ENCODE measurements at places on chromosomes 7 and 10.

- DNase-seq: no peak
Observed at GRCh38 chr7:91230503-91230902, 33.7 kb upstream of the FZD1 start.

DNA sequence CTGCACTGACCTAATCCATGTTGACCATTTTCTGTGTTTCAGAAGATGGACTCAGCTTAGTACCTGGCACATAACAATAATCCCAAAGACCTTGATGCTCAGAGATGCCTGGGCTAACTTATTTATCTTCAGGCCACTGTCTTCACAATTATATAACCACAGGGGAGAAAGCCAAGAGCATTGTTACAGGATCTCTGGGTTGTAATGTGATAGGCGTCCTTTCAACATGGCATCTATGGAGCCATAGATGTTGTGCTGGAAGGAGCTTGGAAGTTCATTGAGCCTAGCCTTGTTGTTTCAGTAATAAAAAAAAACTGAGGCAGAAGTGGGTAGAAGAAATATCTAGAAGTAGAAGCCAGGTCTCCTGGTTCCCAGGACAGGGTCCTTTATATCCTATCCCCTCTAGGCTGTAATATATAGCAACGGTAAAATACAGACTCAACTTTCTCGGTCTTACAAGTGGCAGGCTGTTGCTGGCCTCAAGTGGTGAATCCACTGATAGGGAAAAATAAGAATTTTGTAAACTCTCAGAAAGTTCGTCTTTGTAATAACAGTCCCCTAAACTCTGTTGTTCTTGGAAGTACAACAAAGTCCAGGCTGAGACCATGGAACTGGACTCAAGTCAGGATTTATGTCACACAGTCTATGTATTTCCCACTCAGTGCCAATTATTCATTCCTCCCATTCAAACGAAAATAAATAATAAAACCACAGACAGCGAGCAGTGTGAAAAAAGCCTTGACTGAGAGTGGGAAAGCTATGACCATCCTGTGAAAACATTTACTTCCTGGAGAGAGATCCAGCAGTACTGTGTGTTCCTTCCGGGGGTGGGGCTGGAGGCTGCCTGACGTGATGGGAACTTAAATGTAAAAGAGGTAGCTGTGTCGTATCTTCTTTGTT is 277.6 kb downstream of the REEP3 start:
- no peak for DNase-seq

GRCh38 chr7:37007691-37008090 is 283.4 kb upstream of the AOAH start:
- no peak for DNase-seq

DNA sequence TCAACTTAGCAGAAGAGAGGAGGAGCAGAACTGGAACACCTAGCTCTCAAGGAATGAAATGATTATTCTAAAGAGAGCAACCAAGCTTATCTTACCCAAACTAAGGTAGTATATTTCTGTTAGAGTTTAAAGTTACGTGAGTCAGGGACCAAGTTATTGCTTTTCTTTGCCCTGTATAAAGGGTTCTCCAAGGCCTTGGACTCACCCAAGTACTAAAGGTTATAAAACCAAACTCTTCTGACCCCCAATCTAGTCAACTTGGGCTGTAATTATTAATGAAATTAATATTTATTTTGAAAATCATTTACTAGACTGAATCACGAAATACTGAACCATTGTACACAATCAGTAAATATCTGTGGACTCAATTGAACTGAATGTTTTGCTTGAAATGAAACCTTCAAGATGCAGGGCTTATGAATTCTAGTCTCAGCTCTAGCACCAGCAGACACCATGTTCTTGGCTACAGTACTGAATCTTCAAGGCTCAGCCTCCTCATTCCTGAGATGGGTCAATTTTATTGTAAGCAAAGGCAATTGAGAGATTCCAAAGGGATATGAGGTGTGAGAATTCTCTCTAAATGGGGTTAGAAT is 1.8 kb upstream of the CYP2C19 start:
- no peak for DNase-seq

GRCh38 chr10:13356392-13356791 is 8.3 kb upstream of the SEPHS1 start:
- DNase-seq: no peak

All from stimulated activated CD8-positive, alpha-beta memory T cell treated with anti-CD3 and anti-CD28 coated beads, Interleukin-4, amount 100 ng/mL, for 48 hours (primary cell).